Astrocyte of the spinal cord (primary cell): ENCODE measurements at places on chromosomes 4 and X.

GRCh38 chrX:5390376-5390775, 838.3 kb downstream of the NLGN4X start:
- DNase-seq: no peak

GRCh38 chr4:48275247-48275646, 5.6 kb upstream of the TEC start:
- no peak for DNase-seq

- DNase-seq: no peak
Observed at GRCh38 chr4:77817304-77818072, 1.7 kb downstream of the CNOT6L start.

DNA sequence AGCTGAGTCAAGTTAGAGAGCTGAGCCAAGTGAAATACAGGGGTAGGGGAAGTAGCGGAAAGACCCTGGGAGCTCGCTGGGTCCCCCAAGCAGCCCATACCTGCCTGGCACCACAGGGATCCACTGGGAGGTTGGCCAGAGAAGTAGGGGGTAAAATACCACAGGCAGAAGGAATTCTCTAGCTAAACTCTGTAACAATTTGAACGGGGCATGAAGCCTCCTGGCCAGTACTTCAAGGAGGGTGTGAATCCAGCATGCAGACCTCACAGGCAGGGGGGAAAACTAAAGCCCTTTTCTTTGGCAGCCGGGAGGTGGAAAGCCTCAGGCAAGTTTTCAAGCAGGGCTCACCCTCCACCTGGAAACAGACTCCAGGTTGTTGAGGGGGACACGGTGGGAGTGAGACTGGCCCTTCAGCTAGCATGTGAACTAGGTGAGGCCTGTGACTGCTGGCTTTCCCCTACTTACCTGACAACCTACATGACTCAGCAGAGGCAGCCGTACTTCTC, 3.7 kb upstream of the UGT2A1 start:
- no peak for DNase-seq

GRCh38 chr4:56655209-56655626, 25.9 kb downstream of the HOPX start:
- peak; percentile 49 for DNase-seq

- no peak for DNase-seq
Observed at GRCh38 chr4:152579107-152579764, 43.3 kb upstream of the FBXW7 start.

DNA sequence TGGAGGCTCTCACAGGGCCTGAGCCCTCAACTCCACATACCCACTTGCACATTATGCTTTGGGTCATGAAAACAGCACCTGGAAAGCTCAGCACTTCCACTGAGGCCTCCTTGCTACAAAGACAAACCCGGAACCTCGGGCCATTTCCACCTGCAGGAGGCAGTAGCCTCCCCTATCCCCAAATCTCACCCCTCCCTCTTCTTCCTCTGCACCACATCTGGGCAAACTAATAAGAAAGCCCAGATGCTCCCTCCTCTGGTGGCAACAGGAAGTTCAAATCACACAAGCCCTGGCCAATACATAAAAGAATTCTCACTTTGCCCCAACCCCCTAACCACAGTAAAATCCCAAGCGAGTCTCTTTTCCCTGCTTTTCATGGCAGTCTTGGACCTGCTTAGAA, 136.4 kb downstream of the MAPK10 start:
- peak; percentile 46 for DNase-seq

DNA sequence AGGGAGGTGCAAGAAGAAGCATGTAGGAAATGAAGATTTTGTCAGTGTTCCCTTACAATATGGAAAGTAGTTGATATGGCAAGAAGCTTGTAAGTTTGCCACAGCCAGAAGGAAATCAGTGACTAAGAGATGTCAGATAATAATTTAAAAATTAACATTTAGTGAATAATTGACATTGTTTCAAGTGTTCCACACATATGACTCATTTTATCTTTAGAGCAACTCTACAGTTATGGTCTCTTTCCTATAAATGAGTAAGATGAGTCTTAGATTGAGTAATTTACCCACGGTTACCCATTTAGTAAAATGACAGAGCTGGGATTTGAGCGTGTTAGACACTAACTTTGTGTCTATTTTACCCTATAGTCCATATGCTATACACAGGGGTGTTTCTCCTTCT, 300.3 kb upstream of the IRS4 start:
- DNase-seq: no peak

GRCh38 chr4:1383728-1384591, 22.3 kb downstream of the NKX1-1 start:
- DNase-seq: no peak

DNA sequence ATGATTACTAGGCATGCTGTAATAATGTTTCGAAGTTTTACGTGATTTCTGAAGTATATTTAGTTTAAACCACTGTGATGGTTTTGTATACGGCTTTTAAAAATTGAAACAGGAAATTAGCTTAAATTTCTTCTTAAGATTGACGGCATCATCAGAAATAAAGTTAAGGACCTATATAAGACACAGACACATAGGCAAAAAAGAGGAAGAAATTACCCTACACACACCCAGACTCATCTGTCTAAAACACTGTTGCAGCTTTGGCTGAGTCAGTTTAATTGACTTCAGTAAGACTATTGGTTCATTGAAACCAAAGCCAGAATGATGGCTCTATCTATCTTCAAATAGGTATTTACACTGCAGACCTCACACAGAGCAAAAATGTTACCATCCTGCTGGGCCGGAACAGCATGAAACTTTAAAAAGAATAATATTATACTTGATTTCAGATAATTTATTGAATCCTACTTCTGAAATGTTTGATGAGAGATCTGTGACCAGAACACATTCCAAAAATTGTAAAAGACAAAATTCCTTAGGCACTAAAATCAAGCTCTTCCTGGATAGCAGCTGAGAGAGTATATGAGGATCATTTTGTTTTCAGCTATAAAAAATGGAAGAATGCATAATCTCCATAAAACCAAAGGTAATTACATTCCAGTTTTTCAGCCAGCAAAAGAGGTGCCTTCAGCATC, 4.5 kb downstream of the HHIP start:
- DNase-seq: peak; percentile 41

- no peak for DNase-seq
Observed at GRCh38 chrX:21658746-21659145, 616 bp upstream of the KLHL34 start.

- no peak for DNase-seq
Observed at GRCh38 chr4:7893539-7893938, 46.1 kb downstream of the AFAP1 start.

DNA sequence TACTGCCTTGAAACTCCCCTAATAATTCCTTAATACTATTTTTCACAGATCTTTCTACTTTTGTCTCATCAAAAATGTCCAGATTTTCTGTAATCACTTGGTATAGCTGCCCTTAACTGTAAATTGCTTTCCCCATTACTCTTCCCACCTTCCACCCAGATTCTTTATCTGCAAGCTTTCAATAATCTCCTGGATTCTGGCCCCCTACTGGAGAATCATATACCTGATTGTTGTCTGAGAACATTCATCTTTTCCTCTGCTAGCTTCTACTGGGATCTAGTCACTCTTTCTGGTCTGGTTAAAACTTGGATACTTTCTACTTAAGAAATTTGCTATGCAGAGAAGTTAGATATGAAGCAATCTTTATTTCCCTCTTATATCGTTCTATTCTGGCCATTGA, 552.6 kb downstream of the PCDH19 start:
- no peak for DNase-seq

DNA sequence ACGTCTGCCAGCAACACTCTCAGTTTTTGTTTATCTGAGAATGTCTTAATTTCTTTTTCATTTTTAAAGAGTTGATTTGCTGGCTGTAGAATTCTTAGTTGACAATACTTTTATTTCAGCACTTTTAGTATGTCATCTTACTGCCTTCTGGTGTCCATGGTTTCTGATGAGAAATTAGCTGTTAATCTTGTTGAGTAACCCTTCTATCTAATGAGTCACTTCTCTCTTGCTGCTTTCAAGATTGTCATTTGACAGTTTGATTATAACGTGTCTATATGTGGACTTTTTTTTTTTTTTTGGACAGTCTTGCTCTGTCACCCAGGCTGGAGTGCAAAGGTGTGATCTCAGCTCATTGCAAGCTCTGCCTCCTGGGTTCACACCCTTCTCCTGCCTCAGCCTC, 24.0 kb upstream of the TMEM255A start:
- no peak for DNase-seq

GRCh38 chrX:8672176-8672575, 59.8 kb downstream of the ANOS1 start:
- no peak for DNase-seq

- DNase-seq: peak; percentile 2
Observed at GRCh38 chr4:33746979-33747378, 2497.3 kb downstream of the ARAP2 start.

DNA sequence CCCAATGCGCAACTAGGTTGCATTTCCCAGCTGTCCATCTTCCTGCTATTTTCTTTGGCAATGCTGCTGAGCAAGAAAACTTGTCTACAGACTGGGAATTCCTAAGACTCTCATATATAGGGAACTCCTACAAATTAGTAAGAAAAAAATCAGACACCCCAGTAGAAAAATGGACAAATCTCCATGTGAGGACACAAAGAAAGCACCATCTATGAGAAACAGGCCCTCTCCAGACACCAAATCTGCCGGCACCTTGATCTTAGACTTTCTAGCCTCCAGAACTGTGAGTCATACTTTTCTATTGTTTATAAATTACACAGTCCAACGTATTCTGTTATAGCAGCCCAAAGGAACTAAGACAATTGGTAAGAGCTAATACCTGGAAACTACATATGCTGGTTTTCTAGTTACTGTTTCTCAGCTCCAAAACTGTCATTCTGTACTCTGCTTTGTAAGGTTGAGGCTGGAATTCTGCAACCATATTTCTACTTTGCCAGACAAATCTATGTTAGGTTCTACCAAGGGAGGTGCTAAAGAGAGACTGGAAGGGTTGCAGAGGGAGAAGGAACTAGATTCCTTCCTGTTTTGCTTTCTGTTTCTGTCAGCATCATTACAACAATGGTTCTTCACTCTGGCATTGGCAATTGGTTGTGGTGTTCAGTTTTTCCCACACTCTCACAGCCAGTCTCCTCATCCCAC, 35.7 kb upstream of the FAM241A start:
- peak; percentile 54 for DNase-seq

DNA sequence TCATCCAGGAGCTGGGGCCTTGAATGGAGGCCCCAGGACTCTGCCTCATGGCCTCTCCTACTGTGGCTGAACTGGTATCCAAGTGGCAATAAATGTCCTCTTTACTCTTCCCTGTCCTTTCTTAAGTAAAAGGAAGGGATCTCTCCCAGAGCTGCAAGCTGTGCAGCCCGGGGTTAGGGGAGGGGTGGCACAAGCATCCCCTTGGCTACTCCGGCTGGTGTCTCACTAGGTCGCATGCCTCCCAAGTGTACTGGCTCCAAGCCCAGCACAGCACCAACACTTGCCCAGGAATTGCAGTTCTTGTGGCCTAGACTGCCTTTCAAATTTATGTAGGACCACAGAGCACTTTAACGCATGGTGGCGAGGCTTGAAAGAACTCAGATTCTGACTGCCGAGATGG, 44.7 kb upstream of the MED14 start:
- DNase-seq: no peak

DNA sequence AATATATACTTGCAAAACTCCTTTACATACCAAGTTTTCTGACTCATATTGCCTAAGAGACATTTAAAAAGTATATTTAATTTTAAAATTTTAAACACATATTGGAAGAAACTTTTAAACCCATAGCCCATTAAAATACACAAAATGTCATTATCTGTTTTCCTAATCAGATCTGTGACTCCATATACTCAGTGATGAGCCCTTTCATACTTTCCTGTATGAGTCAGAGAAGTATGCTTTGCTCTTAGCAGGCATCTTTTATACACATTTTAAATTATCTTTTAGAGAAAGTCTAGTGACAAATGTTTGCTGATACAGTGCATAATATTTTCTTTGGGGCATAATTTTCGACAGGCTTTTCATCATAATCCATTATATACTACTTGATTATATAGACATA, 26.4 kb downstream of the SPIN3 start:
- no peak for DNase-seq

GRCh38 chrX:98203800-98204199, 1320.1 kb downstream of the RPA4 start:
- no peak for DNase-seq

DNA sequence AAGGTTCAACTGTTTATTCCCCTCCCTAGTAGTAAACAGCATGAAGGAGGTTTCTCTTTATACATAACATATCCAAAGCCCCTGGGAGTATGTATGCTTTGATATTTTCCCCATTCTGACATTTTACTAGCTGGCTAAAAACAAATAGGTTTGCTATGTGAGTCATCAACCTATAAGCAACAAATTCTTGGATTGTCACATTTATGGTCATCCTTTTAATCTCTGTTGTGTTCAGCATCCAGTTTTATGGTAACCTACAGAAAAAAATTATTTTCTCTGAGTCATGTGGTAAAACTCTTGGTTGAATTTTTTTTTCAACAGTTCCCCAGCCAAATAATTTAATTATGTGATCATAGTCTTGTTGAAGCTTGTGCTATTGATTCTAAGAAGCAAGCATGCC, 734.1 kb downstream of the ADGRL3 start:
- DNase-seq: no peak

GRCh38 chr4:141346144-141346543, 125.4 kb downstream of the ZNF330 start:
- peak; percentile 75 for DNase-seq

DNA sequence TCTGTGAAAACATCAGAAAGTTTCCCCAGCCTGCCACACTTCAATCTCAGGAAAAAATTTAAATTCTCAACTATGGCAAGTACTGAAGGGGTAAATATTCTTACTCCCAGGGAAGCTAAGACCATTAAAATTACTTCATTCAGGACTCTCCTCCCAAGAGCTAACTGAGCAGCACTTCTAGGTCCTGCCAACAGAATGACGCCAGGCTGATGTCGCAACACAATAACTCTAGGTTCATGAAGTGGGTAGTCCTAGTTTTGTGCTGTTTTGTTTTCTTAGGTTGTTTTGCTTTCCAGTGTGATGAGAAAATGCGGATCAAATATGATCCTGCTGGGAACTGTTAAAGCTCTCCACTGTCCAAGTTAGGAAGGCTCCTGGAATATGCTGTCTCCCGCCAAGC, 180.0 kb downstream of the NKX6-1 start:
- DNase-seq: peak; percentile 15

- DNase-seq: peak; percentile 85
Observed at GRCh38 chrX:19709812-19710518, 177.4 kb downstream of the SH3KBP1 start.

- no peak for DNase-seq
Observed at GRCh38 chr4:115660465-115660864, 547.0 kb upstream of the NDST4 start.
